Activated CD8-positive, alpha-beta memory T cell treated with anti-CD3 and anti-CD28 coated beads, Interleukin-2, amount 50 U/mL, for 48 hours (primary cell): ENCODE measurements at places on chromosomes 7 and 10.

- DNase-seq: no peak
Measured at GRCh38 chr7:22275661-22276060, 81.3 kb downstream of the RAPGEF5 start.

GRCh38 chr10:87578842-87579401, 74.2 kb downstream of the MINPP1 start:
- DNase-seq: no peak

DNA sequence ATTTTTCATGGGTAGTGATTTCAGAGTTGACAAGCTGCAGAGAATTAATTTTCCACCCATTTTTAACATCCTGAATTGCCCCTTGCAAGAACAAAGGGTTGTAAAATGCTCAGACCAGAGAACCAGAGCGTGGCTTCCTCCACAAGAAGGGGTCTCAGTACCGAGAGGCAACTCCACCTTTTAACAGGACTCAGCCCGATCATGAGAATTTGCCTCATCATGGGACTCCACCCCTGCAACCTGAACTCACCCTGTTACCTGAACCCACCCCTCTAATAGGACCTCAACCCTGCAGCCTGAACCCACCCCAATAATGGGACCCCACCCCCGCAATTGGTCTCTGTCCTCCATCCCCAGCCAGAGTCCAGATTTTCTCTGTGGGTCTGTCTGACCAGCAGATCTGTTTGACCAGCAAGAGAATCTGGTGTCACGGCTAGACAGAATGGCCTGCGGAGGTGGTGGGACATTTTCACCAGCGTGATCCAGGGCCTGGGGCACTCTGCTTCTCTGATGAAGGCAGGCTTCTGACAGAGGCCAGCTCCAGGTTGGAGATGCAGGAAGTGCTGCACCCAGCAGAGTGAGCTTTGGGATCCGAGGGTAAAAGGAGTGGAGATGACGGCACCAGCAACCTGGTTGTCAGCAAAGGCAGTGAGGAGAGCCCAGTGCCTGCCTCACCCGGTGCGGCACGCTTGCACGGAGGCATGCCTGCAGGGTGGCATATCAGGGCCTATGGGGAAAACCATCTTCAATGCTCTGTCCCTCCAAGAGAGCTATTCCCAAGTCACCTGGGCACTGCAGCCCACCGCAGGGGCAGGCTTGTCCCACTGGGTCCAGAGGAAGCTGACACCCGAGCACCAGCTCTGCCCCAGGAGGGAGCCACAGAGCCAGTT, 136.6 kb downstream of the TCERG1L start:
- no peak for DNase-seq

- no peak for DNase-seq
Measured at GRCh38 chr7:99155211-99155610, 11.3 kb upstream of the SMURF1 start.

DNA sequence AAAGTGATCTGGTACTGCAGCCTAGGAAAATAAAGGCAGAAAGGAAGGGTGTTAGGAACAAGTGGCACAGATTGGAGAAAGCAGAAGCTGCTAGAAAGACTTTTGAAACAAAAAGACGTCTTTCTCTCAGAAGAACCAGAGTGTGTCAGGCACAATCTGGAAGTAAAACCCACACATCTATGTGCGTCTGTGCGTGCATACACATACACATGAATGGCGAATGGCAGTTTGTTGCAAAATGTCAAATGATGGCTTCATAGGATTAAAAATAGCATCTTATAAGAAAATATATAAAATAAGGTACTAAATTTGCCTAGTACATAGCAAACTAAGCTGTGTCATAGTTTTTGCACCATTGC, 246.3 kb downstream of the CDK14 start:
- DNase-seq: no peak

GRCh38 chr7:116554436-116554835, 29.6 kb downstream of the CAV1 start:
- DNase-seq: no peak

DNA sequence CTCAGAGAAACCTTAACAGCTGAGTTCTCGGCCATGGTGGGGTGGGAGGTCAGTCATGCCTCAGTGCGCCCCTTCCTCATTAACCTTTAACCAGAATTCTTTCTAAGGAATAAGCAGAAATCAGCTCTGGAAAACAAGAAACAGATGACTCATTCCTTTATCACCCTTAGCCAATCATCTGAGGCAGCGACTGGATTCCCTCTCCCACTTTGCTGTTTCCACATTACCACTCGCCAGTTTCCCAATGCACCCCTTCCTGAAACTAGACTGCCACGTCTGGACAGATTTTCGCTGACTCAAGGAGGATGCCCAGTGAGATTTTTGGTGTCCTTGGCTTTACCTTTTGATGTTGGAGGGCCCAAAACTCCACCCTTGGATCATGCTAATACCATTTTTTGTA, 223.8 kb downstream of the PLXDC2 start:
- DNase-seq: no peak

- DNase-seq: no peak
Measured at GRCh38 chr10:59805014-59805413, 51.8 kb upstream of the MRLN start.

GRCh38 chr10:58967551-58968388, 208.7 kb upstream of the PHYHIPL start:
- no peak for DNase-seq

DNA sequence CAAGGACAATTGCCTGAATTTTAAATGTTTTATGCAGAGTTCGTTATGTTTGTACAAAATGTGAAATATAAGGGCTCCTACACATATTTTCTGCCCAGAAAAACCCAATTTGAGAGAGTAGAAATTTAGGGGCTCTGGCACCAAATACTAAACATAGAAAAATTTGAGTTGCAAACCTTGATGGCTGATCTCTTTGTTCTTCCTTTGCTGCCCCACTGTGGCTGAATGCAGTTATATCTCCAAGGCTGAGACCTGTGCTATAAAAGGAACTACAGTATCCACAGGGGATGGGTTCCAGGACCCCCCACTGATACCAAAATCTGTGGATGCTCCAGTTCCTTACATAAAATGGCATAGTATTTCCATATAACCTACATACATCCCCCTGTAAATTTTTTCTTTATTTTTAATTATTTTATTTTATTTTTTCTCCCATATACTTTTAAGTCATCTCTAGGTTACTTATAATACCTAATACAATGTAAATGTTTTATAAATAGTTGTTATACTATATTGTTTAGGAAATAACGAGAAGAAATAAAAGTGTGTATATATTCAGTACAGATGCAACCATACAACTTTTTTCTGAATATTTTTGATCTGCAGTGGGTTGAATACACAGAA, 22.5 kb downstream of the CFAP43 start:
- no peak for DNase-seq

GRCh38 chr10:87869773-87870551, 6.5 kb downstream of the PTEN start:
- no peak for DNase-seq

DNA sequence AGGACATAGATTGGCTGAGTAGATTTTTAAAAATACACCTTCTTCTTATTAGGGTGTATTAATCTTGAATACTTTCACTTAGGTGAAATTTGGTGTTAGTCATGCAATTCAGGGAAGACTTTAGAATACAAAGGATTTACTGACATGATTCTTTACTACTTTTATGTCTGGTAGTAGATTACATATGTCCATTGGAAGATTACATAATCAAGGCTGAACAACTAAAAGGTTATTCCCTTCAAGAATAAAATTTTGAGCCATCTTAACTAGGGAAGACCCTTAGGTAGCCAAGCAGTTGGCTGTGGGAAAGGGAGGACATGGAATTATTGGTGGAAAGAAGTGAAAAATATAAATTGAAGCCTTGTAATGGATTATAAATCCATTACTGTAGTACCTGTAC, 165.0 kb downstream of the ITGB1 start:
- no peak for DNase-seq

GRCh38 chr10:132225073-132225848, 38.5 kb downstream of the DPYSL4 start:
- DNase-seq: no peak

GRCh38 chr7:106864298-106865081, 592 bp upstream of the PIK3CG start:
- DNase-seq: no peak

DNA sequence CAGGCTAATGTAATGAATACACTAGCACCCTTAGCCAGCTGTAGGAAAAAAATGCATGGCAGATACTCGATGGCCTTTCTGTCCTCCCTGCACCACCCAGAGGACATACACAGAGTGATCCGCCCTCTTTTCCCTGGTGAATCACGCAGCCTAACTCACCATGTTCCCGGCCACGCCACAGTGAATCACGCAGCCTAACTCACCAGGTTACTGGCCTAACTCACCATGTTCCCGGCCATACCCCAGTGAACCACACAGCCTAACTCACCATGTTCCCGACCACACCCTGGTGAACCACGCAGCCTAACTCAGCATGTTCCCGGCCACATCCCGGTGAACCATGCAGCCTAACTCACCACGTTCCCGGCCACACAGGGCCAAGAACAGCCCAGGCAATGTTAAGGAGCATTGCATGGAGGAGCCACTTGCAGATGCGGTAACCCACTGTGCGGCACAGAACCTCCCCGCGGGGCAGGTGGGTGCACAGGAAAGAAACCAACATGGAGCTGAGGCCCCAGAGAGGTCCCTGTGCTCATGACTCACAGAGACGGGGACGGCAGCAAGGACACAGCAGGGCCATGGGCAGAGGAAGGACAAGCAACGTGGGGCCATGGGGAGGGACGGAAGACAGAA, 508.5 kb downstream of the DNAJB6 start:
- no peak for DNase-seq

DNA sequence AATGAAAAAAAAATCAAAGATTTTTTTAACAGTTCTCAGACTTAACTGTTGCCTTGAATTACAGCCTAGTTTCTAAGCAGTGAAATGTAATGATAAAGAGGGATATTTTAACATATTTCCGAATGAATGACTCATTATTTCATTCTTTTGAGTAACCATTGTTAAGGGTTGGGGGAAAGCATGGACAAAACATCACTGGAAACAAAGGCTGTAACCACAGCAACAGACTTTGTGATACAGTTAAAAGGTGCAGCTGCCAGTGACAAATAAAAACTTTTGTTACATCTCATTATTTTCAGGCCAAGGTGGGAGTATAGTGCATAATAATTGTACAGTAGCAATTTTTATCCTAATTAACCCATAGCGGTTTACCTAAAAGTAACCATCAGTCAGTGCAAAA, 172.6 kb downstream of the LRRTM3 start:
- DNase-seq: no peak

GRCh38 chr7:137871170-137871915, 24.6 kb upstream of the DGKI start:
- no peak for DNase-seq

GRCh38 chr7:92517631-92518030, 10.7 kb downstream of the PEX1 start:
- DNase-seq: no peak

GRCh38 chr7:76234931-76235441, 33.3 kb downstream of the SRRM3 start:
- DNase-seq: peak; percentile 92

GRCh38 chr10:88507404-88507803, 75.7 kb downstream of the RNLS start:
- DNase-seq: no peak

DNA sequence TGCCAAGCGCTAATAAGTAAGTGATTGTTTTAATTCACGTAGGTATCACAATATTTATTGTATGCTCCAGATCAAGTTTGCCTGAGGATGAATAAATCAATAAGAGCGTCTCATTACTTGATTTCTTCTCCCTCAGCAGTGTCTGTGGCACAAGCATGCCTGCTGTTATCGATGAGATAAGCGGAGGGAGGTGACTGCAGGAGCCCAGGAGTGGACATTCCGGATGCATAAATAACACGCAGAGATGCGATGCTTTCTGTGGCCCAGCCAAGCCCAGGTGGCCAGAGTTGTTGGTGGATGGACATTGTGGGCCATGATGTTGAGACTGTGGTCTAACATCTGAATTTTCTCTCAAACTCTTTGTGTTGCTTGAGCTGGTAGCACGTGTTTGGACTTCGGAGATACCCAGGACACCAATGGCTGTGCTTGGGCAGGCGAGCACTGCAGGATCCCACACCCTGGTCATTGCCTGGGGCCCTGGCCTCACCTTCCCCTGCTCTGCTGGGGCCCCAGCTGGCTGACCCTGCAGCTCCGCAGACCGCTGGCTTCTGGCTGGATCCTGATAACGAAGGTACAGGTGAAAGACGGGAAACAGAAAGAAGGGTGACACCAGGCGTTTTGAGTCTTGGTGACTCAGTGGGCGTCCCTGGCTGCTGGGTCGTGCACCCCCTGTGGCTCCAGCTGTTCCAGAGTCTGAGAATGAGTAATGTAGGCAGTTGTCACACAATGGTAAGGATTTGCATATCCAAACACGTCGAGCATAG, 31.2 kb upstream of the MNX1 start:
- DNase-seq: peak; percentile 36

- DNase-seq: no peak
Measured at GRCh38 chr10:86044029-86044428, 322.6 kb downstream of the GRID1 start.

- no peak for DNase-seq
Measured at GRCh38 chr7:51289623-51290303, 26.8 kb downstream of the COBL start.
